ENCODE measurements at places on chromosomes 16 and 17. TPM values are rescaled to one million over a fixed set of nuclear protein-coding genes. Genes with fewer than 3 reads are reported as not detected.

FBXW10 gene
- total RNA-seq: not detected

- no peaks in the 10 kb centered on the region for H3K4me1 ChIP-seq
- no peak overlapping the region for H3K27ac ChIP-seq
- H3K27me3 ChIP-seq: peaks cover 7% of the 10 kb centered on the region
- no peaks in the 10 kb centered on the region for H3K36me3 ChIP-seq
- DNase-seq: no peak
Observed at GRCh38 chr17:2547176-2547575, 35.5 kb upstream of the METTL16 start.

CSH1 gene
- total RNA-seq: not detected

CMTM2 gene
- 0.67 TPM for total RNA-seq

DNA sequence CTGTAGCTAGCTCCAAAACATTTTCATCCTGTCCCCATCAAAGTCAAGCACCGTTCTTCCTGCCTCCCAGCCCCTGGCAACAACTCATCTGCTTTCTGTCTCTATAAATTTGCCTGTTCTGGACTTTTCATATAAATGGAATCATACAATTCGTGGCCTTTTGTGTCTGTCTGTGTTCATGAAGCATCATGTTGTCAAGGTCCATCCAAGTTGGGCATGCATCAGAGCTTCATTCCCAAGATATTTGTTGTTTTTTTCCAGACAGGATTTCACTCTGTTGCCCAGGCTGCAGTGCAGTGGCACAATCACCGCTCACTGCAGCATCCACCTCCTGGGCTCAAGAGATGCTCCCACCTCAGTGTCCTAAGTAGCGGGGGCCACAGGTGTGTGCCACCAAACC lies 5.9 kb downstream of the SLC5A10 start:
- H3K36me3 ChIP-seq: no peaks in the 10 kb centered on the region
- no peak overlapping the region for H3K27ac ChIP-seq
- H3K4me1 ChIP-seq: peaks cover 15% of the 10 kb centered on the region
- H3K27me3 ChIP-seq: no peaks in the 10 kb centered on the region
- no peak overlapping the region for H3K4me3 ChIP-seq

UBE2Z gene
- 130 TPM for total RNA-seq

GRCh38 chr16:12677502-12677901 lies 126.2 kb downstream of the CPPED1 start:
- H3K27ac ChIP-seq: no peak overlapping the region
- no peak overlapping the region for H3K4me3 ChIP-seq
- H3K4me1 ChIP-seq: no peaks in the 10 kb centered on the region
- no peaks in the 10 kb centered on the region for H3K27me3 ChIP-seq

MYH13 gene
- total RNA-seq: not detected

DNA sequence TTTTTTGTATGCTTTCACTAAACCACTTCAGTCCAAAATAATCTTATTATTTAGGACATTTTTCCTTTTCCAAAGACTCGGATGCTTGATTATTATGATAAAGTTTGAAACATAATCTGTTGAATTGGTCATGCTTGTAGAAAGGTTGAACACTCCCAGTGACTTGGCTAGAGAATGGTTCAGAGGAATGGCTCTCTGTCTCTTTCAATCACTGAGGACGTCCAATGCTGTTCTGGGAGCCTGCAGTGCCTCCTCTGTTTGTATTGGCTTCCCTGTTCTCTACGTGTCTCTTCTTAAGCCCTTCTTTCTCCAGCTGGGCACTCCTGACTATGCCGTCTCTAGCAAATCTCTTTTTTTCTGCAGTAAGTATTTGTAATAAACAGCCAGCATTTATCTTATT lies 369.0 kb upstream of the DYNLRB2 start:
- H3K36me3 ChIP-seq: no peaks in the 10 kb centered on the region
- DNase-seq: no peak
- peaks cover 13% of the 10 kb centered on the region for H3K27me3 ChIP-seq
- H3K27ac ChIP-seq: no peak overlapping the region

DNA sequence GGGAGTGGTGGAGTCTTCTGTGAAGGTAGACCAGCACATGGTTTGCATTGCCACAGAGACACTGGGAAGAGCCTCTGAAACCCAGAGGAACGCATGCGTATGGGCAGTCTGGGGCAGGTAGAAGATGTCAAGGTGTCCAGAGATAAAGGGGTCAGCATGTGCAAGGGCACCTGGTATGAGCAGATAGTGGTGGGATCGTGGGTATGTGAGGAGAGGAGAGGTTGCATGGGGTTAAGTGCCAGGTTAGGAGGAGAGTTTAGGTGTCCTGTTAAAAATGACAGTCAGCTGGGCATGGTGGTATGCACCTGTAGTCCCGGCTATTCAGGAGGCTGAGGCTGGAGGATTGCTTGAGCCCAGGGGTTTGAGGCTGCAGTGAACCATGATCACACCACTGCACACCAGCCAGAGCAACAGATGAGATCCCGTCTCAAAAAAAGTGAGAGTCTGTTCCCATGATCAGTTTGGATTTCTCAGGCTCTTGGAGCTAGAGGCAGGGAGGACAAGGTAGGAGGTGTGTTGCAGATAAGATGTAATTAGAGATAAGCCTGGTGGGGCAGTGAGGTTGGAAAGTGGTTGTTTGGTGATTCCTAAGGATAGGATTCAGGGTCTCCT lies 3.0 kb downstream of the PYCARD start:
- H3K36me3 ChIP-seq: peaks cover 13% of the 10 kb centered on the region
- peaks cover 48% of the 10 kb centered on the region for H3K4me1 ChIP-seq
- DNase-seq: no peak
- no peaks in the 10 kb centered on the region for H3K27me3 ChIP-seq

RNF227 gene
- 2.5 TPM for total RNA-seq

DNA sequence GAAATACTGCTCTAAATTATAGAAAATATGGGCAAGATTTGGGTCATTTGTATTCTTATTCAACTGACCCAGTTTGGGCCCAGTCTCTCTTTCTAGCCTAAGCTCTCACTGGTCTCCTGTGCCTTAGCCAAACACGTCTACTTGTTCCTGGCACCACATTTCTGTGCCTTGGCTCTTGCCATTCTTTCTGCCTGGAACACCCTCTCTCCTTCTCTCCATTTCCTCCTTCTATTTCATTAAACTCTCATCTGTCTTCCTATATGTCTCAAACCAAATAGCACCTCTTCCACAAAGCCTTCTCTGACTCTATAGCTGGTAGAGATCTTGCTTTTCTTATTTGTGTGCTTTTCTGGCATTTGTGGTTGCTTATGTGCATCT lies 37.7 kb upstream of the NUFIP2 start:
- no peaks in the 10 kb centered on the region for H3K4me1 ChIP-seq
- H3K4me3 ChIP-seq: no peak overlapping the region
- no peak for DNase-seq
- H3K27me3 ChIP-seq: no peaks in the 10 kb centered on the region

NT5C3B gene
- total RNA-seq: 18.8 TPM

DNA sequence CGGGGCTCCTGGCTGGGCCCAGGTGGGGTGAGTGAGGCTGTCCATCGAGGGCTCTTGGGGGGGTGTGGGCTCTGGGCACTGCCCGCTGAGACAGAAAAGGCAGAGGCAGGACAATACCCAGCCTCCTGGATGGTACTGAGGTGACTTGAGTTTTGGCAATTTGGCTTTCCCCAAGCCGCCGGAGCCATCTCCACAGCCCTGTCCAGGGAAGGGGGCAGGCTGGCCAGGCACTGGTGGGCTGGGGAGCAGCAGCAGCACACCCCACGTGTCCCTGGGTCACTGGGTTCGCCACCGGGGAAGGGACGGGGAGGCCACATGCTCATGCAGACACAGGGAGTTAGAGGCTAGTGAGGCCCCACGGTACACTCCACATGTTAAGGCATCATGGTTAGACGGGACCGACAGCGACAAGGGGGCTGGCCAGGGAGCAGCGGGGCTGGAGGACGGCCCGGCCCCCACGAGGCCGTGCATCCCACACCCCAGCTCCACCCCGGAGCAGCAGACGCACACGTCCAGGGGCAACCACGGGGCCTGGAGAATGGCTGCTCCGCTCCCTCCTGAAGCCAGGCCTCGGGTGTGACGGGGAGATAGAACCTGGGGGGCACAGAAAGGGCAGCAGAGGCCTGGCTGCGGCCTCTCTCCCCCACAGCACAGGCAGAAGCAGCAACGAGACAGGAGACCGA lies 3.0 kb downstream of the ARHGDIA start:
- H3K27ac ChIP-seq: no peak overlapping the region
- no peak for DNase-seq
- H3K36me3 ChIP-seq: no peaks in the 10 kb centered on the region
- peaks cover 21% of the 10 kb centered on the region for H3K4me1 ChIP-seq

DNA sequence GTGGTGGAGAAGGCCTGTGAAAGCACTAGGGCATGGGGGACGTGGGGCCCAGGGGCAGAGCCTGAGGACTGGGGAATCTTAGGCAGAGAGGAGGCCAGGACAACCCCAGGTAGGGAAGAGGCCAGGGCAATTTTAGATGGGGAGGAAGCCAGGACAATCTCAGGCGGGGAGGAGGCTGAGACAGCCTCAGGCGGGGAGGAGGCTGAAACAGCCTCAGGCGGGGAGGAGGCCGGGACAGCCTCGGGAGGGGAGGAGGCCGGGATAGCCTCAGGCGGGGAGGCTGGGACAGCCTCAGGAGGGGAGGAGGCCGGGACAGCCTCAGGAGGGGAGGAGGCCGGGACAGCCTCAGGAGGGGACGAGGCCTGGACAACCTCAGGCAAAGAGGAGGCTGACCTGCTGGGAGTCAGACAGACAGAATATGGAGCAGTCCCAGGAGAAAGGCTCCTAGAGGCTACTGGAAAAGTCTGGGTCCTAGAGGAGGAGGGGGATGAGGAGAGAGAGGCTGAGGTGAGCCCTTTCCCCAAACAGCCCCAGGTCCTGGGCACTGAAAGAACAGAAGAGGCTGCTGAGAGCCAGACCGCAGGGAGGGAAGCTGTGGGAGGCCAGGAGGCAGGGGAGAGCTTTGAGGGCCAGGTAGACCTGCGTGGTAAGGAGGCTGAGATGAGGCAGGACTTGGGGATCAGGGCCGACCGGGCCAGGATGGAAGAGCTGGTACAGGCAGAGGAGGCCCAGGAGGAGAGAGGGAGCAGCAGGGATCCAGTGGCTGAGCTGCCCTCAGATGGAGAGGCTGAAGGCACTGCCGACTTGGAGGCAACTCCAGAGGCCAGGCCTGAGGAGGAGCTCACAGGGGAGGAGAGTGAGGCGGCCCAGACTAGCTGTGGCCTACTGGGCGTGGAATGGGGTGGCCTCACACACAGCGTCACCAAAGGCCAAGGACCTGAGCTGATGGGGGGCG lies 1.6 kb downstream of the APOBR start:
- H3K36me3 ChIP-seq: no peaks in the 10 kb centered on the region
- peak overlapping the region; percentile 93 for H3K4me3 ChIP-seq
- H3K4me1 ChIP-seq: peaks cover 54% of the 10 kb centered on the region
- no peak for DNase-seq
- no peaks in the 10 kb centered on the region for H3K27me3 ChIP-seq
- H3K27ac ChIP-seq: peak overlapping the region; percentile 99

- peaks cover 37% of the 10 kb centered on the region for H3K4me1 ChIP-seq
- no peak overlapping the region for H3K4me3 ChIP-seq
- no peak for DNase-seq
- H3K36me3 ChIP-seq: no peaks in the 10 kb centered on the region
- H3K27ac ChIP-seq: no peak overlapping the region
- H3K27me3 ChIP-seq: peaks cover 7% of the 10 kb centered on the region
Observed at GRCh38 chr17:40548982-40549685, 16.1 kb downstream of the CCR7 start.

CCDC154 gene
- 3.6 TPM for total RNA-seq

- no peak overlapping the region for H3K4me3 ChIP-seq
- no peak overlapping the region for H3K27ac ChIP-seq
- H3K36me3 ChIP-seq: peaks cover 20% of the 10 kb centered on the region
- H3K27me3 ChIP-seq: no peaks in the 10 kb centered on the region
- H3K4me1 ChIP-seq: no peaks in the 10 kb centered on the region
- no peak for DNase-seq
Observed at GRCh38 chr16:72426386-72426785, 254.4 kb upstream of the PMFBP1 start.

DNA sequence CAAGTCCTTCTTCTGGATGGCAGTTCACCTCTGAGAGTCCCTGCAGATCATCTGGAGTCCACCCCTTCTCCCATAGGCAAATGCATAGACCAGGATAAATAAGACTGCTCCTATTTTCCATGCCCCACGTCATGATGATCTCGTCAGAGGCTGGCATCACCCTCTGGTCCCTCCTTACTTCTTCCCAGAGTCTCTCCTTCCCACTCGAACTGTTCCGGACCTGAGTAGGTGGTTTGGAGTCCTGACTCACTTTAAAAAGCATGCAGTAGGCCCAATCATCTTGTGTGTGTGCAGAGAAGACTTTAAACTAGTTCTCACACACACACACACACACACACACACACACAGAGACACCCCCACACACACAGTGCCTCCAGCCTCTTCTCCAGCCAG lies 72.0 kb downstream of the SOX9 start:
- no peaks in the 10 kb centered on the region for H3K27me3 ChIP-seq
- H3K4me1 ChIP-seq: no peaks in the 10 kb centered on the region
- no peak overlapping the region for H3K4me3 ChIP-seq
- no peaks in the 10 kb centered on the region for H3K36me3 ChIP-seq
- DNase-seq: no peak

TPSB2 gene
- 1.0 TPM for total RNA-seq

CTF1 gene
- 0.36 TPM for total RNA-seq

DNA sequence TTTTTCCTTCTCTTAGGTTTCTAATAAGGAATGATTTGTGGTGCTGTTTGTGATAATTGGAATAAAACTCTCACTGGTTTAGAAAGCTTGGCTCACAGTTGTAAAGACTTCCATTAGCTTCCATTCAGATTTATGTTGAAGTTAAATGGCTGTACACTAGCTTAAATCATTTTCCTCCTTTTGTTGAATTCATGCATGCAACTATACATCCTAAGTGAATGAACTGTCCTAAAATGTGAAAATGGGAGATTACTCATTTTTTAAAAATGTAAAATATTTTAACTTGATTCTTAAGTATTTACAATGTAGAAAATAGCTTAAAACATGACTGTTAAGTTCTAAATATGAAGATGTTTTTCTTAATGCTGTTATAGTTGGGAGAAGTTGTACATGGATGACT lies 15.2 kb downstream of the PRKCA start:
- peaks cover 5% of the 10 kb centered on the region for H3K4me1 ChIP-seq
- no peak overlapping the region for H3K27ac ChIP-seq
- peaks cover 11% of the 10 kb centered on the region for H3K36me3 ChIP-seq
- no peak for DNase-seq
- H3K4me3 ChIP-seq: no peak overlapping the region

- H3K4me1 ChIP-seq: peaks cover 21% of the 10 kb centered on the region
- H3K4me3 ChIP-seq: no peak overlapping the region
- DNase-seq: no peak
- no peak overlapping the region for H3K27ac ChIP-seq
- H3K36me3 ChIP-seq: peaks cover 9% of the 10 kb centered on the region
Observed at GRCh38 chr16:16059895-16060590, 110.6 kb downstream of the ABCC1 start.

GRCh38 chr16:72956124-72957064 lies 91.5 kb downstream of the ZFHX3 start:
- no peak for DNase-seq
- no peaks in the 10 kb centered on the region for H3K27me3 ChIP-seq
- no peak overlapping the region for H3K4me3 ChIP-seq
- no peaks in the 10 kb centered on the region for H3K4me1 ChIP-seq

DNA sequence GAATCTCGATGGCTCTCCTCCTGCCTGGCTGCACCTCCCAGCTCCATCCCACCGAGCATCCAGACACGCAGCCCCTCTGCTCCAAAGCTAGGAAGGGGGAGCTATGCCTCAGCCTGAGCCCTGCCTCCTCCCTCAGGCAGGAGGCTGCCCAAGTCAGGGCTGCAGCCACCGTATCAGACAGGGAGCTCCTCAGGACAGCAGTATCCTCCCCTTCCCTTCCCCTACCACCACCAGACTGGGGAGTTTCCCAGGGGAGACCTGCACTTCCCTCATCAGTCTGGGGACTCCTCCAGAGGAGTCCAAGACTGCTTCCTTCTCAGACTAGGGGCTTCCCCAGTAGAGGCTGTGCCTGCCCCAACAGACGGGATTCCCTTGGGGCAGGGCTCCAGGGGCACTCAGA lies 17.5 kb downstream of the TMEM132E start:
- H3K4me3 ChIP-seq: no peak overlapping the region
- no peak for DNase-seq
- H3K27me3 ChIP-seq: peaks cover 32% of the 10 kb centered on the region
- no peaks in the 10 kb centered on the region for H3K4me1 ChIP-seq
